ENCODE measurements at places on chromosomes 7 and 10.

DNA sequence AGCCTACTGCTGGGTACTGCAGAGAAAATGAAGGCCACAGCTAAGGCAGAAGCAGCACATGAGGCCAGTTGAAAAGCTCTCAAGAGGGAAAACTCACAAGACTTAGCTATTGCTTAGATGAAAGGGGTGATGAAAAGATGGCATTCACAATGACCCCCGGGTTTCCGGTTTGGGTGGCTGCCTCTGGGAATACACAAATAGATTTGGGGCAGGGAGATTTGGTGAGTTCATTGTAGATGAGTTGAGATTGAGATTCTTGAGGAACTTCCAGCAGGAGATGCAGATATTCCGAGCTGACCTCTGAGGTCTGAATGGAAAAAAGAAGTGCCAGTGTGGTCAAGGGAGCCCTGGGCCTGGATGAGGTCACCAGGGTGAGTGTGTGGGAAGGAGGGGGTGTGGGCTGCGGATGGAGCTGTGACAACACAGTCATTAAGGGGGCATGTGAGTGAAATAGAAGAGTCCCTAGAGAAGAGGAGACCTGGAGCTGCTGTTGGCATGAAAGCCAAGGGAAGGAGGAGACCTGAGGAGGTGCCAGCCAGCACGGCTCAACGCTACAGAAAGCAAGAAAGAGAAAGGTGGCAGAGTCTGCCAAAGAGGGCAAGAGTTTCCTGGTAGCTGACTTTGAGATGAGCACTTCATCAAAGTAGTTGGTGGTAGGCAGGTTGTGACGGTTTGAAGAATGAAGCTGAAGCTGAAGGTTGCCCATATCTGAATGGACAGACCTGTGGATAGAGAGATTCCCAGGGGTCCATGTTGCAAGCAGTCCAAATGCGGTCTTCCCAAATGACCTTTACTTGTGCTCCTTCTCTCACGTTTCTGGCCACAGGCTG, 43.7 kb downstream of the HIF1AN start:
- DNase-seq = no peak

- no peak for DNase-seq
Observed at GRCh38 chr7:44794331-44794730, 2.1 kb upstream of the PPIA start.

DNA sequence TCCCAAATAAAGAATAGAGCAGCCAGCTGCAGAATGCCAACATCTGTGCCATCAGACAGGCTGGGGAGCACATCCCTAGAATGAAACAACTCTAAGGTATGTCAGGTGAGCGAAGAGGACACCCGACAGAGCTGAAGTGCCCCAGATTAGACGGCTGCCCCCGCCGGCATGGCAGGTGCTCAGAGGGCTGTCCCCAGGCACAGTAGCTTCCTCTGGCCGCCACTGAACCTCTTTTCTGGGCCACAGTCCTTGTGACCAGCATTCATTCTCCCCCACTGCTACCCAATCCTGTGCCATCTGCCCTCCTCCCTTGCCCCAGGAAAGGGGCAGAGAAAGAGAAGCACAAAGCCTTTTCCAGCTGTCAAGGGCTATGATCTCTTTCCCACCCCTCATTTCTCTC, 41.7 kb downstream of the RGS10 start:
- no peak for DNase-seq

DNA sequence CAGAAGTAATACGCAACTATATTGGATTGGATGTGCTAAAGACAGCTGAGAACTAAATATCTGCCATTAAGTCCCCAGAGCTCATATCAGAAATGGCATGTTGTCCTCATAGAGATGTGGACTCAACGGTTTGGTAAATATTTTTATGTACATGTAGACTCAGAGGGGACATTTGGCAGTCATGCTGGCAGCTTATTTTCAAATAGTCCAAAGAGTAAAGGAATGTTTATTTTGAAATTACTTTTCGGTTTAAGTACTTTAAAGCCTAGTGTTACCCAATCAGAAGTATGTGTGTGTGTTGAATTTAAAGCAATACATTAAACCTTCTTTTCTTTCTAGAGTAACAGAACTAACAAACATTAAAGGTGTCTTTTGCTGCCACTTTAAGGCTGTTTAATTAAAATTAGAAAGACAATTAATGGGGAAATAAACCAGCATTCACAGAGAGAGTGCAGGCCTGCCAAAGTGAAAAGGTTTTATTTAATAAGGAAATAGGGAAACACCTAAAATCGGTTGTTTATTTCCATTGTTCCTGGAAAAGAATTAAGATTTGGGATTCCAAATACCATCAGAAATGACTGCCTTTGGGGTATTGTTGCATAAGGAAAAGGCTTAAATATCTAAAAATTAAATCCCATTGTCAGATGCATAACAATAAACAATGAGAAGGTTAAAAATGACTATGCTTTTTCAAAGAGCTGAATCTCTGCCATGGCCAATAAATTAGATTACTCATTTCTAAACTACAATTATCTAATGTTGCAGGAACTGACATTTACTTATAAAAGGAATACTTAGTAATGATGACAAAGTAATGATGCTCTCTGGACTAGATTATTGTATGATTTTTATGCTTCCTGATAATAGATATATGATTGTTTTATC, 113.4 kb upstream of the AHR start:
- no peak for DNase-seq

GRCh38 chr10:77869626-77870420, 56.7 kb downstream of the DLG5 start:
- no peak for DNase-seq

All from CD8-positive, alpha-beta T cell (primary cell).